ENCODE measurements at places on chromosomes 12 and 14. TPM values are rescaled to one million over a fixed set of nuclear protein-coding genes. Genes with fewer than 3 reads are reported as not detected.

DNA sequence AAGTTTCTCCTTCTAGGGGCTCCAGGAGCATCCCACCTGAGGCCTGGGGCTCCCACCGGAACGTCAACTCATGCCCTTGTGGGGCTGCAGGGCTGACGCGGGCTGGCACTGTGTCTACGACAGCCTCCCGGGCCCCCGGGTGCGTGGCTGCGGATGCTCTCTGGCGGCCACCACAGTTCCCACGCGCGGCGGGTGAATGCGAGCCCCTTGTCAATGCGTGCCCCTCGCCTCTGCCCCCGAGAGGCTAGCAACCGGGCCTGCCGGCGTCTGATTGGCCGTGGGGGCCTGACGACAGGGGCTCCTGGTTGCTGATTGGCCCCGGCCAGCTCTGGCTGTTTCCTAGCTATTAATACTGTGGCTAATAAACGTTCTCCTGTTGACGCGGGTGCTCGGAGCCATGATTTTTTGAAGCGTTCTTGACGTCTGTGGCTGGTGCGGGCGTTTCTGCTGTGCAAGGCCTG, 1.8 kb upstream of the MEG3 start:
- H3K4me1 ChIP-seq, result no peaks in the 10 kb centered on the region
- H3K27ac ChIP-seq, result no peak overlapping the region
- H3K27me3 ChIP-seq, result peaks cover 52% of the 10 kb centered on the region
- H3K4me3 ChIP-seq, result no peak overlapping the region
- no peaks in the 10 kb centered on the region for H3K36me3 ChIP-seq

DNA sequence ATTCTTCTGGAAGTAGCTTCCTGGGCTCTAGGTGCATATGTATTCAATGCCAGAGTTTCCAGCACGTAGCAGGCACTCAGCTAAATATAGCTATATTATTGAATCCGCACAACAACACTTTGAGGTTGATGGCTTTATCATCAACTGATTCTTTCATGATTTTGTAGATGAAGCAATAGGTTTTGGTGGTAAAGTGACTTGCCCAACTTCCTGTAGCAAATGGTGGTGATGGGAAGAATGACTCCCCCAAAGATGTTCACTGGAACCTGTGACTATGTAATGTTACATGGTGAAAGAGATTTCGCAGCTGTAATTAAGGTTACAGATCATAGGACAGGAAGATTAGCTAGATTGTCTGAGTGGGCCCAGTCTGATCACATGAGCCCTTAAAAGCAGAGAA, 3.2 kb downstream of the TDRD9 start:
- no peaks in the 10 kb centered on the region for H3K27me3 ChIP-seq
- no peak overlapping the region for H3K27ac ChIP-seq

The PLCZ1 gene
- not detected for total RNA-seq

DNA sequence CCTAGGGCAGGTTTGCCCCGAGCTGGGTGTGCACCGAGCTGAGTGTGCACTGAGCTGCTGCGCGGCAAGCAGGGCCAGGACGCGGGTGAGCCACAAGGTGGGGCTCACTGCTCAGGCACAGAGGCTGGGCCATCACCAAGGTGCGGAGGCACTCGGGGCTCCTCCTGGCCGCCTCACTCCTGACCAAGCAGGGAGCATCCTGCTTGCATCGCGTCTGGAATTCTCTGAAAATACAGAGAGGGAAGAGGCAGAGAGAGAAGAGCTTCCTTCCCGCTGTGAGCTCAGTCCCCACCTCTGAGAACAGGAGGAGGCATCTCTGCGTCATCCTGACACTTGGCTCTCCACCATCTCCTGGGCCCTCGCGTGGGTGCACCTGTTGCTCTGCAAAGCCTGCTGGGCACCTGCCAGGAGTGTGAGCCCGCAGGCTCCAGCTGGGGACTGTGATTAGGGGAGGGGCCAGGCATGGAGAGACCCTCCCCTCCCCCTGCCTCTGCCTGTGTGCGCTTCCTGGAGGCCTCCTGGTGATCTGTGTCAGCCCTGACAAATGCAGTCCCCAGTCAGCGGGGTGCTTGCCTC, 116.3 kb downstream of the GLT1D1 start:
- no peaks in the 10 kb centered on the region for H3K36me3 ChIP-seq
- no peak overlapping the region for H3K27ac ChIP-seq

GRCh38 chr12:3119756-3120601, 42.8 kb downstream of the TSPAN9 start:
- peaks cover 16% of the 10 kb centered on the region for H3K4me1 ChIP-seq
- no peaks in the 10 kb centered on the region for H3K27me3 ChIP-seq
- no peaks in the 10 kb centered on the region for H3K36me3 ChIP-seq
- peak overlapping the region; percentile 57 for H3K27ac ChIP-seq
- DNase-seq, result no peak

DNA sequence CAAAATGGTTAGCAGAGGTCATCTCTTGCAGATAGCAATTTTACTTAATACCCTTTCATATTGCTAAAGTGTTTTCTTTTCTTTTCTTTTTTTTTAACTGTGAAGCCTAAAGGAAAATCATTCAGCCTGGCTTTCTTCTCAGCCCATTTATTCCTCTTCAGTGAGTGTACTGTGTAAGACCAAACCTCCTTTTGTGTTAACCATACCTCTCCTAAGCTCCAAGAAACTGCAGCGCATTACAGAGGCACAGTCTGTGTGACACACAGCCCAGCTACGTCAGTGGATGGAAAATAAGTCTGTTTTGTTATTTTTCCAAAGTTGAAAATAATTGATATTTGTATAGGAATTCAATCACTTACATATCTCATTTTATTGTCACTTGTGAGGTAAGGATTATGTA, 21.7 kb downstream of the DCAF5 start:
- no peak for DNase-seq
- no peak overlapping the region for H3K4me3 ChIP-seq
- H3K4me1 ChIP-seq, result no peaks in the 10 kb centered on the region
- H3K27me3 ChIP-seq, result no peaks in the 10 kb centered on the region

DNA sequence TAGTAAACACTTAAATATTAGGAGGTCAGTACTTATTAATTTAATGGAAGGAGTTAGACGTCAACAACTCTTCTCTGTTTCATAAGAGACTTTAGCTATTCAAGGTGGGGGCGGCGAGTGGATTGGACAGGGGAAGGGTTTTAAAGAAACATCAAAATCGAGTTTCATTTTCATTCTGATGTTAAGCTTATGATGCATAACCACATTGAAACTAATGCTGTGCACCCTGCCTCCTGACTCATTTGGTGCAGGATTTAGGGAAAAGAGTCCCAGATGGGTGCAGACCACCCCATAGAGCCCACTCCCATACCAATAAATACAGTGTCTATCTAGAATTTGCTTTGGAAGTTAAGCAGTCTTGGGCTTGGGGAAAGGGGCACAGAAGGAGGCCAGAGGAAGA, 7.4 kb downstream of the ZBTB39 start:
- DNase-seq, result no peak
- H3K36me3 ChIP-seq, result peaks cover 66% of the 10 kb centered on the region
- peaks cover 18% of the 10 kb centered on the region for H3K4me1 ChIP-seq

The KCNJ8 gene
- total RNA-seq, result 17.4 TPM

DNA sequence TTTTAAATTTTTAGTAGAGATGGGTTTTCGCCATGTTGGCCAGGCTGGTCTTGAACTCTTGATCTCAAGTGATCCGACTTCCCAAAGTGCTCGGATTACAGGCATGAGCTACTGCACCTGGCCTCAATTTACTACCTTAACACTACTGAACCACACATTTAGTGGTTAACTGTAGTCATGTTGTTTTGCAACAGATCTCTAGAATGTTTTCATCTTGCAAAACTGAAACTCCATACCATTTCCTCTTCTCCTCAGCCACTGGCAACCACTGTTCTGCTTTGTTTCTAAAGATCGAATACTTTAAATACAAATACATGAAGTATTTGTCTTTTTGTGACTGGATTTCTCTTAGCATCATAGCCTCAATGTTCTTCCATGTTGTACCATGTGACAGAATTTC, 15.4 kb upstream of the SMCO2 start:
- H3K4me3 ChIP-seq, result no peak overlapping the region
- peaks cover 13% of the 10 kb centered on the region for H3K4me1 ChIP-seq
- H3K36me3 ChIP-seq, result no peaks in the 10 kb centered on the region
- H3K27me3 ChIP-seq, result no peaks in the 10 kb centered on the region

GRCh38 chr12:124097701-124098100, 124.7 kb downstream of the ZNF664 start:
- H3K4me3 ChIP-seq, result no peak overlapping the region
- no peaks in the 10 kb centered on the region for H3K27me3 ChIP-seq

- H3K4me3 ChIP-seq, result no peak overlapping the region
- peak overlapping the region; percentile 28 for H3K27ac ChIP-seq
- H3K36me3 ChIP-seq, result no peaks in the 10 kb centered on the region
- peaks cover 43% of the 10 kb centered on the region for H3K4me1 ChIP-seq
- no peaks in the 10 kb centered on the region for H3K27me3 ChIP-seq
Observed at GRCh38 chr14:32443890-32444661, 115.0 kb downstream of the AKAP6 start.

GRCh38 chr12:81668475-81668874, 90.7 kb downstream of the PPFIA2 start:
- no peak overlapping the region for H3K27ac ChIP-seq
- no peaks in the 10 kb centered on the region for H3K4me1 ChIP-seq
- no peaks in the 10 kb centered on the region for H3K27me3 ChIP-seq
- DNase-seq, result no peak

The GNS gene
- 73.0 TPM for total RNA-seq

- peak overlapping the region; percentile 93 for H3K27ac ChIP-seq
- H3K4me3 ChIP-seq, result peak overlapping the region; percentile 78
- H3K4me1 ChIP-seq, result no peaks in the 10 kb centered on the region
- no peaks in the 10 kb centered on the region for H3K36me3 ChIP-seq
Observed at GRCh38 chr12:31326736-31327659, 1.0 kb upstream of the SINHCAF start.

The KRT75 gene
- total RNA-seq, result not detected

Data from sigmoid colon (tissue), 7 donors.